ENCODE measurements at places on chromosomes 2 and 18.
A peak's percentile ranks its signal among the peaks of the same experiment; 100 is the strongest.

DNA sequence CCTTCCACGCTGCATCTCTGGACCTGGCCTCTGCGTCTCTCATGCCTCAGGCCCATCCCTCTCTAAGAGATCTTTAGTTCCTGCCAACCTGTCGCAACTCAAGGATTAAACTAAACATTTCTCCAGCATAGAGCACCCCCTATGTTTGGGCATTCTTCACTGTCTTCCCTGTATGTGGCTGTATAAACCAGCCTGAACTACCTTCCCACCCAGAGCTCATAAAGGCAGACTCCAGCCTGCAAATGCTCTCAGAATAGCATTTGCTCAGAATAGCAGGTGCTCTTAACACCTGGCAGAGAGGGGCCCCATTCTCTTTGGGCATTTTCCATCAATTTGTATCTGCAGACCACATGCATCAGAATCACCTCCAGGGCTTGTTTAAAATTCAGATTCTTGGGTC, 83.4 kb downstream of the EHD3 start:
- DNase-seq: no peak

- no peak for DNase-seq
Observed at GRCh38 chr2:100623930-100624329, 61.1 kb downstream of the PDCL3 start.

DNA sequence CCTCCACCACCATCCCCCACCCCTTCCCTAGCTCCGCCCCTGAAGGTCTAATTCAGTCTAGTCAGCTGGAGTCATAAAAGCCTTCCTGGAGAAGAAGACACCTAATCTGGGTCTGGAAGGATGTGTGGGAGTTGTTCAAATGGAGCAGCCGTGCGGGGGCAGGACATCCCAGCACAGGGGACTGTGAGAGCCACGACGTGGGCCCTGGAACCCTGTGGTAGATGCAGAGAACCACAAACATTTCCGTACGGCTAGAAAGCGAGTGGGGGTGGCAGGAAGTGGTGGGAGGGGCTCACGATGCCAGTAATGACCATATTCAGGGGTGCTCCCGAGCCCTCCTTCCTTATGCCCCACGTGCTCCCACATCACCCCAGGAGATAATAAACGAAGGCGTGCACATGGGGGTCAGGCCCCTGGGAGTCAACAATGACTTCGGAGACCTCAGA, 20.9 kb upstream of the COL6A3 start:
- DNase-seq: peak; percentile 74

DNA sequence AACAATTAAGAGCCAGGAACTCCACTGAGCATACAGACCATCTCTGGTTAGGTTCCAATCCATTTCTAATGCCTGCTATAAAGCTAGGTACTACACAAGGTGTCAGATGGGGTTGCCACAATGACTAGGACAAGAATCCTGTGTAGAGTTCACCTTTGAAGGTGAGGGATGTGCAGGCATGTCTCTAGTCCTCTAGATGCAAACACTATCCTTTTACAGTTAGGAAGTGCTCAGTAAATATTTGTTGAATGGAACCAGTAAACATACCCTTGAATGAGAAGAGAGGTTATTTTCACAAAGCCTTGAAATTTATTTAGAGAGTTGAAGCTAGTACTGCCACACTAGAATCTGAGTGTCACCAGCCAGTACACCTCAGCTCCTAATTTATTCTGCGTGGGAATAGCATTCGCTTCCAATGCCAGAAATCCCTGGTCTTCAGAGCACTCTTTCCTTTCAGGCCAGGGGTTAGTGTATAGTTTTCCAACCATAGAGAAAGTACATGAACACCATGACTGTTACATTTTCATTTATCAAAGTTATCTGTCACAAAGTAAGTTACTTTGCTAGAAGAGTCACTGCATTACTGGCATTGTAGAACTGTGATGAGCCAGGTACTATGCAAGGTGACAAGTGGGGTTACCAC, 48.3 kb downstream of the STAT1 start:
- DNase-seq: no peak

Measured in uterus (tissue), 4 donors.